ENCODE measurements at places on chromosomes 13 and 19. TPM values are rescaled to one million over a fixed set of nuclear protein-coding genes. Genes with fewer than 3 reads are reported as not detected.

The INTS6 gene
- 38.2 TPM for total RNA-seq

DNA sequence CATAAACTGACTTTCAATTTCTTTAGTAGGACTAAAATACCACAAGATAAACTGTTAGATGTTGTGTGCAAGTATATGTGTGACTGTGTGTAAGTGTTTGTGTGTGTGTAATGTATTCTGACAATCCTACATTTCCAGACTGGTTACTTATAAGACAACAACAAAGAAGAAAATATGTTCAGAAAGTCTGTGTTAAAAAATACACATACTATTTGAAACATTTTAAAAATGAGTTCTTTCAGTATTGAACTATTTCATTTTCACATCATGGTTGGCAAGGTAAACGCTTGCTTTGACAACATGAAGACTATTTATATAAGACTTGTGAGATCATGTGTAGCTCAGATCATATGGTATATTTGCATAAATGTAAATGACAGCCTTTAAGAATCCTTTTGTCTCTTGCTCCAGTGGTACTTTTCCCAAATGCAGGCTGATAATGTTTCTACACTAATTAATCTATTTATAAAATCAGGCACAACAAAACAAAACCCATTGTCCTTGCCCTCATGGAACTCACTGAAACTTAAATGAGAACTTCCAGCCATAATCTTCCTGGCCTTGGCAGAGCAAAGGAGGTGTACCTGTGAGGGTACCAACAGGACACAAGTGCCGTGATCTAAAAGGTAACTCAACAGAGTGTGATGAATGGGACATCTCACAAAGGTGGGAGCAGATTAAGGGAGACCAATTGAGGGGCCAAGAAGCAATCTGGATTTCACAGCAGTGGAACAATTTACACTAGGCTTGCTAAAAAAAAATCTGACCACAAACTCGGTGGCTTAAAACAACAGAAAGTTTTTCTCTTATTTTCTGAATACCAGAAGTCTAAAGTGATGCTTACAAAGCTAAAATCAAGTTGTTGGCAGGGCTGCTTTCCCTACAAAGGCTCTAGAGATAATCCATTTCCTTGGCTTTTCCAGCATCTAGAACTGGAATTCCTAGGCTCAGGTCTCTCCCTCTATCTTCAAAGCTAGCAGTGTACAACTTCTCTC, 349.0 kb downstream of the TBC1D4 start:
- H3K27me3 ChIP-seq: no peaks in the 10 kb centered on the region
- no peak overlapping the region for H3K4me3 ChIP-seq
- no peak overlapping the region for H3K27ac ChIP-seq
- H3K36me3 ChIP-seq: no peaks in the 10 kb centered on the region

- H3K4me3 ChIP-seq: no peak overlapping the region
- H3K27me3 ChIP-seq: no peaks in the 10 kb centered on the region
- H3K4me1 ChIP-seq: no peaks in the 10 kb centered on the region
These were observed 325 bp upstream of the AZU1 start for GRCh38 chr19:827314-827709.

GRCh38 chr13:32113532-32113931, 82.0 kb downstream of the FRY start:
- DNase-seq: peak; percentile 52
- no peaks in the 10 kb centered on the region for H3K27me3 ChIP-seq
- H3K4me3 ChIP-seq: no peak overlapping the region
- no peak overlapping the region for H3K27ac ChIP-seq

The CNFN gene
- not detected for total RNA-seq

The ZNF730 gene
- total RNA-seq: 3.0 TPM

The SHANK1 gene
- total RNA-seq: 1.9 TPM

The KASH5 gene
- total RNA-seq: not detected

Data from endothelial cell of umbilical vein (primary cell).